Activated CD4-positive, alpha-beta T cell treated with anti-CD3 and anti-CD28 coated beads, Interleukin-2, amount 10 ng/mL, durations not matched to agents 7 days and 5 days (primary cell): ENCODE measurements at places on chromosomes 1 and 21. TPM values are rescaled to one million over a fixed set of nuclear protein-coding genes. Genes with fewer than 3 reads are reported as not detected.

- H3K4me3 ChIP-seq: no peak overlapping the region
- no peak overlapping the region for H3K27ac ChIP-seq
- no peaks in the 10 kb centered on the region for H3K4me1 ChIP-seq
- no peak for DNase-seq
- no peaks in the 10 kb centered on the region for H3K27me3 ChIP-seq
These were observed 1096.7 kb downstream of the KCNT2 start for GRCh38 chr1:195511501-195511900.

DNA sequence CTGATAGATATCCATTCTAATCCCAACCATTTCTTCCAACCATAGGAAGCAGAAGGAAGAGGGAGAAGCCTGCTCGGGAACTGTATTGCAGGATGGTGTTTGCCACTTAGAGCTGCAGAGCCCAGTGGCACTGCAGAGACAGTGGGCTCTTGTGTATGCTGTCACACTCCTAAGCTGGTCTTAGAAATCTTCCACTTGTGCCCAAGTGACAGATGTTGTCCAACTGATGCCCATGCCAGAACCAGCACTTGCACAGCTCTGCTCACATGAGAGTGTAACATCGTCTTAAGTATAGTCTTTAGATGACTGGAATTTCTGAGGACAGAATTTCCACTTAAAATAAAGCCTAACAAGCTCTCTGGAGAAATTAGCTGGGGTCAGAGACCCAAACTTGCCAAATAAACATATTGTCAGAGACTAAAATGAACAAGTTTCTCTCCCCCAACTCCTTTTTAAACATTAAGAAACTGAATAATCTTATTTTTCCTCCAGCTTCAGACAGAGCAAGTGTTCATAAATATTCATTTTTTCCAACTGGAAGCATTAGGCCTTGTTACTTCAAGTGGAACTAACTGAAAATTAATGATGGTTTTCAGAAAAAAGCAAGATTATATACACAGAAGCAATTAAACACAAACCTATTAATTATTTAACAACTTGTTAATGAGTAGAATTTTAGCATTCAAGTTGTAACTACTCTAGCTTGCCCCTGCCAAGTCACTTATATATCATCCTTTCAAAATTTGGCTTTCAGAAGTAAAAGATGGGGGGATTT, 577.3 kb downstream of the AJAP1 start:
- no peaks in the 10 kb centered on the region for H3K36me3 ChIP-seq
- no peak overlapping the region for H3K27ac ChIP-seq
- no peaks in the 10 kb centered on the region for H3K4me1 ChIP-seq
- no peak overlapping the region for H3K4me3 ChIP-seq
- H3K27me3 ChIP-seq: peaks cover 6% of the 10 kb centered on the region

DNA sequence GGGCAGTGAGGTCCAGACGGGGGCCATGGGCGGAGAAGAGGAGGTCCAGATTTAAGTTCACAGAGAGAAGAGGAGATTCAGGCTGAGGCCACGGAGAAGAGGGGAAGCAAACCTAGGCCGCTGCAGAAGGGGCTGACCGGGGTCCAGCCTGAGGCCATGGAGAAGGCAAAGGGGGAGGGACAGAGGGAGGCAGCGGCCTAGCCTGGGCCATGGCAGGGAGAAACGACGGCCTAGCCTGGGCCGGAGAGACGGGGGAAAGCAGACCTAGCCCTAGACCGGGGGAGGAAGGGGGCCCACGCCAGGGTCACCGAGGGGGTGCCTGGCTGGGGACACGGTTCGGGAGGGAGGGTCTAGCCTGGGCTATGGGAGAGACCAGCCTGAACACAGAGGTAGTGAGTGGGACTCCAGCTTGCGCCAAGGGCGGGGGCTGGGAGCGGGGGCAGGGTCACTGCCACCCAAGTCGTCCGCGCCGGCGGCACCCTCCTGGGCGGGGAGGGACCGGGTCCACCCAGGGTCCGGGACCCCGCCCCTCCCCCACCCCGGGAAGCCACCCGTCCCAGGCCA, 459 bp downstream of the CAPZB start:
- H3K36me3 ChIP-seq: peaks cover 36% of the 10 kb centered on the region
- H3K4me3 ChIP-seq: peak overlapping the region; percentile 94
- peaks cover 64% of the 10 kb centered on the region for H3K4me1 ChIP-seq
- peak overlapping the region; percentile 85 for H3K27ac ChIP-seq

DNA sequence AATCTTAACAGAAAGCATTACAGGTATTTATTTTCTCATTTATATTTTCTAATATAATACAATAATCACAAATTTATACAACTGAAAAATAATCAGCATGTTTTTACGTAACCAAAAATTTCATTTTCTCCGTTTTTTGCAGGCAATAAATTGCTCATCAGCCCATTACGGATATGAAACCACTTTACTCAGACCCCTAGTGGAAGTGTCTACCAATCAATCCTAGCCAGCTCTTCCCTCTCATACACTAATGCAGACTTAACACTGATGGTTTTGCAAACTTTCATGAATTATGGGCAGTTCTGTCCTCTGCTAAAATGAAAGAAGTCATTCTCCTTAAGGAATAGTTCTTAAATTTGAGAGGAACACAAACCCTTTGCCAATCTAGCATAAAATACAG, 124.7 kb downstream of the EIF4G3 start:
- no peak overlapping the region for H3K27ac ChIP-seq
- no peaks in the 10 kb centered on the region for H3K27me3 ChIP-seq
- H3K4me1 ChIP-seq: no peaks in the 10 kb centered on the region
- no peak overlapping the region for H3K4me3 ChIP-seq
- H3K36me3 ChIP-seq: peaks cover 6% of the 10 kb centered on the region

CREG1 gene
- total RNA-seq: 8.2 TPM

GRCh38 chr21:25457411-25457810, 149.9 kb downstream of the MRPL39 start:
- H3K4me1 ChIP-seq: peaks cover 44% of the 10 kb centered on the region
- peak overlapping the region; percentile 66 for H3K4me3 ChIP-seq
- H3K36me3 ChIP-seq: peaks cover 7% of the 10 kb centered on the region
- peak; percentile 13 for DNase-seq
- H3K27me3 ChIP-seq: no peaks in the 10 kb centered on the region

BARHL2 gene
- not detected for total RNA-seq

LCE3E gene
- total RNA-seq: not detected
